ENCODE measurements at places on chromosomes 4 and X. TPM values are rescaled to one million over a fixed set of nuclear protein-coding genes. Genes with fewer than 3 reads are reported as not detected.

DNA sequence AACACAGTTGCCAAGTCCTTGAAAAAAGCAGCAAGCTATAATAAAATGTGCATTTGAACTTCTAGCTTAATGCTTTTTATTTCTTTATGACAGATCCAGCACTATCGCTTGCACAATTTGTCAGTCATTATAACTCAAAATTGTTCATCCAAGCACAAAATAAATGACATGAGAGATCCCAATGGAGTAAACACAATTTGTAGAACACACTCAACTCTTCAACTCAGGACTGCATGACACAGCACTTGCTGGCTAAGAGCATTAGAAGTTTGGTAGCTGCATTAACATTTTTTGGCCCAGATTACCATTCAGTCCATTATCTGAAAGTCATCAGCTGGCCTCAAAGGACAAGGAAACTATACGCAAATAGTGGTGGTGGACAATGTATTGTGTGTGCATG, 530.1 kb downstream of the INPP4B start:
- H3K4me3 ChIP-seq: no peak overlapping the region
- H3K4me1 ChIP-seq: no peaks in the 10 kb centered on the region
- H3K27me3 ChIP-seq: no peaks in the 10 kb centered on the region
- DNase-seq: no peak
- no peaks in the 10 kb centered on the region for H3K36me3 ChIP-seq

DNA sequence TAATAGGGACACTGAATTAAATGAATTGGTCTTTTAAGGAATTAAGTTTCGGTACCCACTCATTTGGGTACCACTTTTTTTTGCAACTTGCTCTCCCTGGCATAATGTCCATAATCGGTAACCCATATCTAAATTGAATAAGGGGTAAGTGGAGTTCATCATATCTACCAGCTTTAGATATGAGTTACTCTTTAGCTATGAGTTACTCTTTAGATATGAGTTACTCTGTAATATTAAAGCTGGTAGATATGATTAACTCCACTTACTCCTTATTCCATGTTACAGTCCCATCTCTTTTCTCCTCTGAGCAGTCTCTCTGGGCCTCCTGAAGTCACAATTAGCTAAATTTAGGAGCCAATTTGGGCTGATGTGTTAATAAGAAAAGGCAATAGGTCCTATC, 85.7 kb downstream of the TEX13C start:
- no peaks in the 10 kb centered on the region for H3K27me3 ChIP-seq
- no peak overlapping the region for H3K4me3 ChIP-seq
- peaks cover 10% of the 10 kb centered on the region for H3K4me1 ChIP-seq
- H3K27ac ChIP-seq: no peak overlapping the region
- DNase-seq: no peak

DNA sequence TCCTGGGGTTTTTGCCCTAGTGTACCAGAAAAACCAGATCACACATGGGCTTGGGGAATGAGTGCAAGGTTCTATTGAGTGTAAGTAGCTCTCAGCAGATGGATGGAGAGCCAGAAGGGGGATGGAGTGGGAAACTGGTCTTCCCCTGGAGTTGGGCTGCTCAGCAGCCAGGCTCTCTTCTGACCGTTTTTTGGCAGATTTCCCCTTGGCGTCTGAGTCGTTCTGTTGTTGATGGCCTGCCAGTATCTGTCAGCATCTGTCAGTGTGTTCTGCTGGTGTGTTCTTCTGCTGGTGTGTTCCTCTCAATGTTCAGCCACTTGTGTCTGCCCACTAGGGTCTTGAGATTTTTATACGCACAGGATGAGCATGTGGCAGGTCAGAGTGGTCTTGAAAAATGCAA, 633.9 kb upstream of the CPEB2 start:
- H3K27ac ChIP-seq: no peak overlapping the region
- H3K4me3 ChIP-seq: no peak overlapping the region
- H3K4me1 ChIP-seq: no peaks in the 10 kb centered on the region

DNA sequence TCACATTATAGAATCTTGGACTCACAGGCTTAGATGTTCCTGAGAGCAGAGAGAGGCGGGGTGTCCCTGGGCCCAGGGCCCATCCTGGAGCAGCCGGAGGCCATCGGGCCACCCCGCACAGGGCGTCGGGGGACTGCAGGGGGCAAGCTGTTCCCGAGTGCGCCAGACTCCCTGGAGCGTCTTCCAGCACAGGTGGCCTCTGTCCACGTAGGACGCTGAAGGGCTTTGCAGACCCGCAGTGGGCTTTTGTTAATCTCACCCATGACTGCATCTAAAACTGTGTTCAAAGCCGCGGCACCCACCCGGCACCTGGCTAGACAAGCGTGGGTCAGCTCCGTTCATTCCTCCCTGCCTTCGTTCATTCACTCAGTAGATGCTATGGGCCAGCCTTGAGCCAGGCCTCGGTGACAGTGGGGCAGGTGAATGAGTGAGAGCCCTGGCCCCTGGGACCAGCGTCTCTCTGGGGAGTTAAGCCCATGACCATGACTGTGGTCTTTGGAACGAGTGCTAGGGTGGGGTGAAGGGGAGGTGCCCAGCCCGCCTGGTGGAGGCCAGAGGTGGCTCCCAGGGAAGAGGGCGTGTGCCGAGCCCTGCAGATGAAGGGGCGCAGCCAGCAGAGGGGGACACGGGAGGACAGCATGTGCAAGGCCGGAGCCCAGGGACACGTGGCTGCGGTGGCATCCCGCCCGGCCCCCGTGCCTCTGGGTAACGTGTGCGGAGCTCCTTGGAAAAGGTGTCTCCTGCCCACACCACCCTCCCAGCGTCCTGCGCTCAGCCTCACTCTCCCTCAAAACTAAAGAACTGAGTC, 98.3 kb downstream of the HMX1 start:
- DNase-seq: no peak
- H3K4me3 ChIP-seq: no peak overlapping the region
- no peaks in the 10 kb centered on the region for H3K4me1 ChIP-seq
- H3K36me3 ChIP-seq: no peaks in the 10 kb centered on the region
- H3K27me3 ChIP-seq: no peaks in the 10 kb centered on the region
- H3K27ac ChIP-seq: no peak overlapping the region

- DNase-seq: peak; percentile 76
- H3K27me3 ChIP-seq: no peaks in the 10 kb centered on the region
- no peak overlapping the region for H3K4me3 ChIP-seq
- no peaks in the 10 kb centered on the region for H3K36me3 ChIP-seq
- H3K27ac ChIP-seq: no peak overlapping the region
- peaks cover 46% of the 10 kb centered on the region for H3K4me1 ChIP-seq
Observed at GRCh38 chr4:44145868-44146267, 302.7 kb downstream of the KCTD8 start.

- peak overlapping the region; percentile 36 for H3K27ac ChIP-seq
- no peaks in the 10 kb centered on the region for H3K36me3 ChIP-seq
- H3K4me1 ChIP-seq: peaks cover 10% of the 10 kb centered on the region
- peak overlapping the region; percentile 98 for H3K4me3 ChIP-seq
- no peaks in the 10 kb centered on the region for H3K27me3 ChIP-seq
- DNase-seq: peak; percentile 58
Observed at GRCh38 chrX:140764401-140764919, 54.9 kb downstream of the LINC00632 start.

- no peaks in the 10 kb centered on the region for H3K4me1 ChIP-seq
- no peak overlapping the region for H3K4me3 ChIP-seq
- DNase-seq: no peak
- no peak overlapping the region for H3K27ac ChIP-seq
- no peaks in the 10 kb centered on the region for H3K36me3 ChIP-seq
Observed at GRCh38 chr4:79598214-79598613, 190.2 kb upstream of the GK2 start.

DNA sequence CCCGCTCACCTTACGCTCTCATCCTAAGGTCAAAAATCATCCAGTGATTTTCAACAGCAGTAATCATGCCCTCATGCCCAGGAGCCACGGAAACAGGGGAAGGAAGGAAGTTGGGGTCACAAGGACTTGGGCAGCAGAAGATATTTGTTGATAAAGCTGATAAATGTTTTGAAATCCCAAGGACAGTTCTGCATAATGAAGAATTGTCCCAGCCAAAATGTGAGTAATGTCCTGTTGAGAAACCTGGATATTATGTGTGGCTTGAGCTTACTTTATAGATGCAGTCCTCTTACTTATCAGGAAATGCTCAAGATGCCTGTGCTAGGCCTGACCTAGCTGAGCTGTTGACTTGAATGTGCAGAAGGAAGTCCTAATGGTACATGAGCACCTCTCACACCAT, 263.0 kb upstream of the ZFP42 start:
- no peaks in the 10 kb centered on the region for H3K4me1 ChIP-seq
- no peaks in the 10 kb centered on the region for H3K27me3 ChIP-seq
- no peaks in the 10 kb centered on the region for H3K36me3 ChIP-seq
- H3K27ac ChIP-seq: no peak overlapping the region

GRCh38 chrX:115018944-115019343, 1.5 kb upstream of the IL13RA2 start:
- H3K4me1 ChIP-seq: peaks cover 50% of the 10 kb centered on the region
- no peaks in the 10 kb centered on the region for H3K36me3 ChIP-seq
- H3K27ac ChIP-seq: peak overlapping the region; percentile 93

DNA sequence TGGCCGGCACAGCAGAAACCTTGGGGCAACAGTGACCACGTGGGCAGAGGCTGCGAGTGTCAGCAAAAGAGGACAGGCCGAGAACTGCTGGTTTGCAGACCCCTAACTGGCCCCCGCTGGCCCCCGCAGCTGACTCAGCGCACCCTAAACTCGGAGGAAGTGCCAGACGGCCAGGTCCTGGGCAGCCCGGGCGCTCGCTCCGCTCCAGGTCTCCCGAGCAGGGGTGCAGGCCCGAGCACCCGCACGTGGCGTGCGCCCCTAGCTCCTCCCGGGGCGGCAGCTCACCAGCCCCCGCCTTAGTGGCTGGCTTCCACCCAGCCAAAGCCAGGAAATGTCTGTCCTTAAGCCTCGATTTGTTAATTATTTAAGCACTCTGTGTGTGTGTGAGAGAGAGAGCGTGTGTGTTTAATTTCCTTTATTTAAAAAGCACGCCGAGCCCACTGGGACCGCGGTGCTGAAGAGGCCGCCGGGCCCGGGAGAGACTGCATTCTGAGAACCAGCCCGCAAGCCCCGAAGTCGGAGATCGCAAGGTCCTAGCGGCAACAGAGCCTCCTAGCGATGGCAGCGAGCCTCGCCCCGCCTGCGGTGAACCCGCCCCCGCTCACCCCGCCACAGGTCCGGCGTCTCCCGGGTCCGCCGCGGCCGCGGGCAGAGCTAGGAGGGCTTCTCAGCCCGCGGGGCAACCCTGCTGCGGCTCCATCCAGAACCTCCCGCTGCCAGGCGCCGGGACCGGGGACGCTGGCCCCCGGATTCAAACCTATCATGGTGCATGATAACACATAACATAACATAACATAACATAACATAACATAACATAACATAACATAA, 45.9 kb upstream of the CDKN2AIP start:
- no peak overlapping the region for H3K27ac ChIP-seq
- no peaks in the 10 kb centered on the region for H3K27me3 ChIP-seq
- peak; percentile 68 for DNase-seq
- peak overlapping the region; percentile 64 for H3K4me3 ChIP-seq
- peaks cover 11% of the 10 kb centered on the region for H3K4me1 ChIP-seq

- H3K27ac ChIP-seq: no peak overlapping the region
- H3K36me3 ChIP-seq: no peaks in the 10 kb centered on the region
- no peak for DNase-seq
Observed at GRCh38 chrX:132968296-132968949, 10.0 kb upstream of the HS6ST2 start.

DNA sequence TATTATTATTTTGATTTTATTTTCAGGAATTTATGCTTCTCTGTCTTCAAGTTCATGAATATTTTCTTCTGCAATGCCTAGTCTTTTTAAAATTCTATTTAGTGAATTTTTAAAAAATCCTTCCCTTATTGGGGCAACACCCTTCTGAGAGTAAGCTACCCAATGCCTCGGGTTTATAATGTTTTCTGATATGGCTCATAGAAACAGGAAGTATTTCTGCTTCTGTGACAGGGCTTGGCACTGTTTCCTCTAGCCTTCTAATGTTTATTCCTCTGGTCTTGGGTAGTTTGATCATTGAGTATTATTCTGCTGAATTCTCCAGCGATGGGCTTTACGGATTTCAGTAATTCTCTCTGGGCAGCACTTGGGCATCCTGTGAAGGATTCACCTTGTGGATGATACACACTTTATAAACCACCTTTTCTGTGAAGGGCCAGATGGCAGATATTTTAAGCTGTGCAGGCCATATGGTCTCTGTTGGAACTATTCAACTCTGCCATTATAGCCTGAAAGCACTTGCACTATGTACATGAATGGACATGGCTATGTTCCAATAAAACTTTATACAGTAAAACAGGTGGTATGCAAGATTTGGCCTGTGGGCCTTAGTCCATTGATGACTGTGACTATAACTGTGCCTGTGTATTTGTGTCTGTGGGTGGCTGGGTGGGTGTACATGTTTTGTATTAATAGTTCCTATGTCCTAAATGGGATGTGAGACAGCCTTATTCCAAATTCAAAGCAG, 95.9 kb upstream of the FAT1 start:
- no peak overlapping the region for H3K4me3 ChIP-seq
- H3K27ac ChIP-seq: no peak overlapping the region

DNA sequence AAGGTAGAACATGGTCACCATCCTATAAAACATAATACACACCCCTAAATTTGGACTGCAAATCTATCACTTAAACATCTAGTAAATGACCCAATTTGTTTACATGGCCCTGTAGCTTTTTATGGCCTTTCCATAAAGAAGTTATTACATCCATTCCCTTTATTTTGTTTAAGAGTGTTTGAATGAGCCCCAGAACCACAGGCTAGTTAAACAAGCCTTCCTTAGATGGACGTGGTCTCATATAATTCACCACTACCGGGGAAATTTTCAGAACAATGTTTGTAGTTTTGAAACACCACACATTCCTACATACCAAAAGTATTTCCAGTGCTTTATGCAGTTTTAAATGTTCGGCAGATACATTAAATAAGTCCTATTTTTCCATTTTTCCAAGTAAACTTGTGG, 12.3 kb downstream of the PDGFC start:
- peak; percentile 80 for DNase-seq
- H3K4me3 ChIP-seq: peak overlapping the region; percentile 65
- H3K36me3 ChIP-seq: no peaks in the 10 kb centered on the region
- H3K27ac ChIP-seq: peak overlapping the region; percentile 86
- no peaks in the 10 kb centered on the region for H3K27me3 ChIP-seq
- peaks cover 80% of the 10 kb centered on the region for H3K4me1 ChIP-seq

MAGEA1 gene
- 0.07 TPM for total RNA-seq

BEND2 gene
- total RNA-seq: not detected

FGF5 gene
- total RNA-seq: 2.6 TPM

ADAD1 gene
- not detected for total RNA-seq

CT47B1 gene
- not detected for total RNA-seq

WDR44 gene
- total RNA-seq: 10.5 TPM

Measured in PC-3 (cell line).